Activated CD8-positive, alpha-beta memory T cell treated with anti-CD3 and anti-CD28 coated beads, Interleukin-2, amount 50 U/mL, for 48 hours (primary cell): ENCODE measurements at places on chromosomes 3 and 15.
A peak's percentile ranks its signal among the peaks of the same experiment; 100 is the strongest.

GRCh38 chr15:92069308-92070250, 216.1 kb downstream of the SLCO3A1 start:
- peak; percentile 61 for DNase-seq

GRCh38 chr3:16784973-16785372, 99.8 kb upstream of the PLCL2 start:
- no peak for DNase-seq

DNA sequence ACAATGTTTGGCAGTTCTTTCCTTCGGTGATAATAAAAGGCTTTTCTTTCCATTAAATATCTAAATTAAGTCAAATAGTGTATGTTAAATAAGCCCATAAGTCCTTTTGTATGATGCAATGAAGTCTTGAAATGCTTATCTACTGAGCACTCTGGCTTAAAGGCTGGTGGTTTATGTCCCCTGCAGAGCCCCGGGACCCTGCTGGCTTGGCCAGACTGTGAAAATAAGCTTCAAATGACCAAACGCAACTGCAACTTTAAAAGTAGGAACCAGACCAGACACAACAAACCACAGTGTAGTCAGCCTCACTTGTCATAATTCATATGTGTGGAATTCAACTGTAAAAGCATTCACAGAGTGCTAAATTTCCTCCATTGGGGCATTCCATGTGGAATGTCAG, 72.5 kb downstream of the FOXP1 start:
- no peak for DNase-seq

DNA sequence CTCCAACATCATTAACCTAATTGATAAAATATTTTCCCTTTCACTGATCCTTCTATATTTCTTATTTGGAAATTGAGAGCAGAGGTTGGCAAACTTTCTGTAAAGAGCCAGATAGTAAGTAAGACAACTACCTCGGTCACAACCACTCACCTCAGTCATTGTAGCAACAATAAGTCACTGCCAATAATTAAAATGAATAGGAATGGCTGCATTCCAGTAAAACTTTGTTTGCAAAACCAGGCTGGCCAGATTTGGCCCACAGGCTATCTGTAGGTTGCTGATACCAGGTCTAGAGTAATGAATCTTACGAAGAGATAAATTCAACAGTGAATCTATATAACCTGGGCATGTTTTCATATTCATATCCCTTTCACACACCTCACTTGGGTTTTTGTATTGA, 316.2 kb upstream of the TBC1D5 start:
- no peak for DNase-seq

DNA sequence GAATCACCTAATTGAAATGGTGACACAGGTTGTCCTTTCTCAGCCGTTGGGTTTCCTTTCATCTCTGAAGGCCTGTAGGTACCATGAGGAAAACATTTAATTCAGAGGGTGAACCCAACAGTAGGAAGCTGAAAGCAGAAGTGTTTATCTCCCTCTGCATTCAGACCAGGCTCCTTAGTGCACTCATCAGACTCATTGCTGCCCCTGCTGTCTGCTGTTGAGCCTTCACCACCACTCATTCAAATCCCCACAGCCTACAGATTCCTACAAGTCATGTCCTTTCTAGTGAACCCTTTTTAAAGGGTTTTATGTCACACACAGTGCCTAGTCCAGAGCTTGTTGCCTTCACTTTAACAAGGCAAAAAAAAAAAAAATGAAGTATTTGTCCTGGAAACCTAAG, 13.4 kb downstream of the WDR48 start:
- DNase-seq = no peak

DNA sequence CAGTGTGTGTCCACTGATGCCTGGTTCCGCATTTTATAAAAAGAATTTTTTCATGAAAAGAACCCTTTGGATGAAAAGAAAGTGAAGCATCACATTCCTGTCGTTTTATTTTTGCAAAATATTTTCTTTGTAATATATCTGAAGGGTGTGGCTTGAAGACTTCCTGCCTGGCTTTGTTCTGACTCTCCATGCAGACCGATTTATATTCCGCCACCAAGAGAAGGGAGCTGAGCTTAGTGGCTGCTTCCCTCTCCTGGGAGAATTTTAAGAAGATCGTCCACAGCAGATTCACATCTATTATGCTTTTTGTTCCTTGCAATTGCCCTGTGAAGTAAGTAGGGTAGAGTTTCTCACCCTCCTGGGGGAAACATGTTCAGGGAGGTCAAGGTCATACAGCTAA, 45.2 kb upstream of the UMPS start:
- DNase-seq = no peak

DNA sequence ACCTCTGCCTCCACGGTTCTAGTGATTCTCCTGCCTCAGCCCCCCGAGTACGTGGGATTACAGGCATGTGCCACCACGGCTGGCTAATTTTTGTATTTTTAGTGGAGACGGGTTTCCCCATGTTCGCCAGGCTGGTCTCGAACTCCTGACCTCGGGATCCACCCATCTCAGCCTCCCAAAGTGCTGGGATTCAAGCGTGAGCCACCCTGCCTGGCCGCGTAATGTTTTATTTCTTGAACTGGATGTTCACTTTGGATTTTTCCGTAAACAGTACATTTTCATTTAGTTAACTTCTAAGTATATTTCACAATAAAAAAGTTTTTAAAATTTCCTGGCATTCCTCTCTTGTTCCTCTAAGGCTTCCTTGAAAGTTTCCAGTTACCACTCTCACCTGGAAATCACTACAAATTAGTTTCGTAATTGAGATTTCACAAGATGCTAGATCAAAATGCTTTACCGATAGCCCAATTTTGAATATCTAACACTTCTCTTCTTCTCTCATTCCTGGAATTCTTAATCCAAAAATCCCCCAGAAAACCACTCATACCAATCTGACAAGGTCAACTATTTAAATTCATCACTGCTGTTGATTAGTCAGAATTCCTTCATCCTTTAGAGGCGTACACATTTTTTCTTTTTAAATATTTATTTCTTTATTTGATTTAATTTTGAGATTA, 44.7 kb upstream of the INO80 start:
- no peak for DNase-seq
